ENCODE measurements at places on chromosomes 7 and 10. TPM values are rescaled to one million over a fixed set of nuclear protein-coding genes. Genes with fewer than 3 reads are reported as not detected.

The ITIH5 gene
- 0.84 TPM for total RNA-seq

- no peak overlapping the region for H3K27ac ChIP-seq
- H3K27me3 ChIP-seq: no peaks in the 10 kb centered on the region
- no peak overlapping the region for H3K4me3 ChIP-seq
Measured at GRCh38 chr10:106440767-106441166, 723.7 kb downstream of the SORCS1 start.

GRCh38 chr7:98968621-98969020 is 90.3 kb downstream of the TRRAP start:
- no peak for DNase-seq
- no peaks in the 10 kb centered on the region for H3K27me3 ChIP-seq
- no peak overlapping the region for H3K4me3 ChIP-seq
- H3K36me3 ChIP-seq: no peaks in the 10 kb centered on the region
- no peak overlapping the region for H3K27ac ChIP-seq

- H3K4me3 ChIP-seq: no peak overlapping the region
- no peaks in the 10 kb centered on the region for H3K36me3 ChIP-seq
- H3K27ac ChIP-seq: no peak overlapping the region
- peaks cover 15% of the 10 kb centered on the region for H3K4me1 ChIP-seq
Measured at GRCh38 chr7:4244635-4245034, 437.5 kb upstream of the FOXK1 start.

The VAX1 gene
- not detected for total RNA-seq

DNA sequence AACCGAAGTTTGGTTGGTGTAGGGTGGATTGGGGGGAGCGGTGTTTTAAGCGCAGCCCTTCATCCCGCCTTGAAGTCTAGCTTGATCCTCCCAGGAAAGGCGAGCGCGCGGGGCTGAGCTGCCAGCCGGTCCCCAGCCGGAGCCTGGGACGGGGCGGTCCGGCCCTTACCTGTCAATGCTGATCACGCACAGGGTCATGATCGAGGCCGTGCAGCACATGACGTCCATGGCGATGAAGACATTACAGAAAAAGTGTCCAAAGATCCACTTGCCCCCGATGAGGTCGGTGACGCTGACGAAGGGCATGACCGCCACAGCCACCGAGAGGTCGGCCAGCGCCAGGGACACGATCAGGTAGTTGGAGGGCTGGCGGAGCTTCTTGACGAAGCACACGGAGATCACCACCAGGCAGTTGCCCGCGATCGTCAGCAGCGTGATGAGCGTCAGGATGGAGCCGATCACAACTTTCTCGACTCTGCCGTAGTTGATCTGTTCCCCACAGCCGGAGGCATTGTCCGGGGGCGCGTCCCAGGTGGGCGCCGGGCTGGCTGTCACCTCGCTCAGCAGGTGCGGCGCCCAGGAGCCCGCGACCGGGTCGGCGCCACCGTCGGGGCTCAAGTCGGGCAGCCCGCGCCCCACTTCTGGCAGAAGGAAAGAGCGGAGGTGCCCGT is 740 bp downstream of the HTR7 start:
- H3K4me1 ChIP-seq: no peaks in the 10 kb centered on the region
- H3K27me3 ChIP-seq: peaks cover 57% of the 10 kb centered on the region
- no peak overlapping the region for H3K27ac ChIP-seq
- peak; percentile 32 for DNase-seq
- peak overlapping the region; percentile 84 for H3K4me3 ChIP-seq
- no peaks in the 10 kb centered on the region for H3K36me3 ChIP-seq
